Articular chondrocyte of knee joint (primary cell): ENCODE measurements at places on chromosomes 5 and 9. TPM values are rescaled to one million over a fixed set of nuclear protein-coding genes. Genes with fewer than 3 reads are reported as not detected.

ANKDD1B gene
- total RNA-seq, result 0.78 and 1.3 TPM in 2 replicates

SETD9 gene
- 8.6 and 11.6 TPM in 2 replicates for total RNA-seq

CDH18 gene
- total RNA-seq, result under 0.01 and 0.22 TPM in 2 replicates

MSMP gene
- 1.4 and 11.6 TPM in 2 replicates for total RNA-seq

SLC34A3 gene
- total RNA-seq, result not detected in 2 replicates

DHX29 gene
- total RNA-seq, result 52.5 and 52.6 TPM in 2 replicates

GPR150 gene
- total RNA-seq, result under 0.01 TPM in 1 of 2 replicates, not detected in the other

SLC6A3 gene
- 0.11 and 0.13 TPM in 2 replicates for total RNA-seq

ADAMTS16 gene
- total RNA-seq, result under 0.01 and 0.26 TPM in 2 replicates

FRMD3 gene
- 0.11 and 0.13 TPM in 2 replicates for total RNA-seq

ADGRD2 gene
- not detected in 2 replicates for total RNA-seq

SLC2A6 gene
- 8.3 and 8.9 TPM in 2 replicates for total RNA-seq

RANBP3L gene
- total RNA-seq, result 0.76 and 0.78 TPM in 2 replicates

FOXD4L4 gene
- 0.13 TPM in 1 of 2 replicates, not detected in the other for total RNA-seq

SPZ1 gene
- not detected in 2 replicates for total RNA-seq

NADK2 gene
- 33.3 and 34.5 TPM in 2 replicates for total RNA-seq

GLT6D1 gene
- total RNA-seq, result not detected in 2 replicates

JADE2 gene
- 25.3 and 27.0 TPM in 2 replicates for total RNA-seq

KIAA0825 gene
- total RNA-seq, result 10.1 and 13.9 TPM in 2 replicates

ELOVL7 gene
- total RNA-seq, result 0.13 and 0.22 TPM in 2 replicates

TAF1L gene
- under 0.01 TPM in 2 replicates for total RNA-seq

PTGR1 gene
- total RNA-seq, result 109 and 116 TPM in 2 replicates

FGF10 gene
- 2.2 and 3.5 TPM in 2 replicates for total RNA-seq

BTNL8 gene
- not detected in 2 replicates for total RNA-seq

GHR gene
- 8.8 and 10.8 TPM in 2 replicates for total RNA-seq

TSSK1B gene
- total RNA-seq, result 0.43 and 0.52 TPM in 2 replicates

SPINK6 gene
- total RNA-seq, result not detected in 2 replicates

SLC1A1 gene
- total RNA-seq, result 18.4 TPM in 2 replicates

FOXD4L3 gene
- not detected in 2 replicates for total RNA-seq

MARCHF6 gene
- total RNA-seq, result 54.3 and 54.9 TPM in 2 replicates

CNTFR gene
- total RNA-seq, result not detected in 2 replicates

IL11RA gene
- 34.2 and 40.5 TPM in 2 replicates for total RNA-seq

DMRT2 gene
- not detected in 2 replicates for total RNA-seq

TMEM252 gene
- total RNA-seq, result not detected in 2 replicates

COL23A1 gene
- total RNA-seq, result under 0.01 TPM in 1 of 2 replicates, not detected in the other

TMEM215 gene
- total RNA-seq, result not detected in 2 replicates

PCDHGB6 gene
- total RNA-seq, result 7.9 and 9.5 TPM in 2 replicates

FLT4 gene
- 0.13 TPM in 1 of 2 replicates, not detected in the other for total RNA-seq

PCDHB5 gene
- total RNA-seq, result 2.9 and 3.6 TPM in 2 replicates

ZNG1E gene
- total RNA-seq, result 37.1 and 39.9 TPM in 2 replicates

TERT gene
- not detected in 2 replicates for total RNA-seq

DDX46 gene
- 29.4 and 32.0 TPM in 2 replicates for total RNA-seq

ASS1 gene
- 183 and 215 TPM in 2 replicates for total RNA-seq
